Activated CD8-positive, alpha-beta memory T cell treated with anti-CD3 and anti-CD28 coated beads for 36 hours (primary cell): ENCODE measurements at places on chromosomes 5 and 9. TPM values are rescaled to one million over a fixed set of nuclear protein-coding genes. Genes with fewer than 3 reads are reported as not detected.

Gene GLDC
- 3.1 TPM for total RNA-seq

Gene SUSD3
- total RNA-seq = 15.7 TPM

Gene ZFP37
- 1.4 TPM for total RNA-seq

Gene DENND1A
- total RNA-seq = 20.1 TPM

Gene PCDHB7
- total RNA-seq = not detected

Gene CMBL
- total RNA-seq = 4.1 TPM

Gene LCN2
- total RNA-seq = not detected

Gene GFI1B
- total RNA-seq = not detected

Gene FYB1
- 51.9 TPM for total RNA-seq

Gene PRSS3
- not detected for total RNA-seq

Gene SLC46A2
- not detected for total RNA-seq

Gene MELK
- total RNA-seq = 57.7 TPM

Gene PRRC2B
- 126 TPM for total RNA-seq

Gene PSMB7
- total RNA-seq = 206 TPM

Gene FAM221B
- not detected for total RNA-seq

Gene ENHO
- total RNA-seq = 0.61 TPM

Gene SMIM33
- 0.08 TPM for total RNA-seq

Gene TEX10
- total RNA-seq = 35.0 TPM

Gene FBP1
- total RNA-seq = 0.46 TPM

Gene PCDHGB4
- 0.06 TPM for total RNA-seq
